ENCODE measurements at places on chromosomes 2 and 18.

GRCh38 chr2:48914477-48915089, 159.1 kb upstream of the LHCGR start:
- no peak for DNase-seq

DNA sequence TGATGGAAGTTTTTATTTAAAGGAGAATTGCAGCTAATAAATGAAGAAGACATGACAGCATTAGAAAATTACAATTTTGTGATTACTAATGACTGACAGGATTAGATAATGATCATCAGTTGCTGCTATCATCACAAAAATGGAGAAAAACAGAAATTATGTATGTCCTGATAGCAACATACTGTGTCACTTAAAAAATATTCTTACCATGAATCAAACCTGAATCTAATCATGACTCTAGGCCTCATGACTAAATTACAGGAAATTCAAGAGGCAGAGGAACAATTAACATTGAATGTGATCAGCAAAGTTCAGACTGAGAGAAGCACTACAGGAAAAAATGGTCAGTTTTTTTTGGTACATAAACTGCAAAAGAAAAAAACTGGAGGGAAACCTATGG, 147.8 kb downstream of the PMAIP1 start:
- DNase-seq: no peak

DNA sequence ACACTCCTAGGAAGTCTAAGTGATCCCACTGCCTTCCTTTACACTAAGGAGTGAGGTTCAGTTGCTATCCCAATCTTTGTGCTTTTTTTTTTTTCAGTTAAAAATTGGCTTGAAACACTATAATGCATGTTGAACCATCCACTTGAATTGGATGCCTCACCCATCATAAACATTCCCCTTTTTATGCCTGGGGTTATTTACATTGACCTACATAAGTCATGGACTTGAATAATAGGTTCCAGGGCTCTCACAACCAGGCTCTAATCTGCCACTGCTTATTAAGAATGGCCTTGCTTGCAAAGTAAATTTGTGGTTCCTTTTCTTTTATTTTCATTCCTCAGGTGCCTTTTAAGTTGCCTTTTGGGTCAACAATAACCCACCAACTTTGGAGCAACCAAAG, 236.1 kb upstream of the MEIS1 start:
- DNase-seq: no peak

DNA sequence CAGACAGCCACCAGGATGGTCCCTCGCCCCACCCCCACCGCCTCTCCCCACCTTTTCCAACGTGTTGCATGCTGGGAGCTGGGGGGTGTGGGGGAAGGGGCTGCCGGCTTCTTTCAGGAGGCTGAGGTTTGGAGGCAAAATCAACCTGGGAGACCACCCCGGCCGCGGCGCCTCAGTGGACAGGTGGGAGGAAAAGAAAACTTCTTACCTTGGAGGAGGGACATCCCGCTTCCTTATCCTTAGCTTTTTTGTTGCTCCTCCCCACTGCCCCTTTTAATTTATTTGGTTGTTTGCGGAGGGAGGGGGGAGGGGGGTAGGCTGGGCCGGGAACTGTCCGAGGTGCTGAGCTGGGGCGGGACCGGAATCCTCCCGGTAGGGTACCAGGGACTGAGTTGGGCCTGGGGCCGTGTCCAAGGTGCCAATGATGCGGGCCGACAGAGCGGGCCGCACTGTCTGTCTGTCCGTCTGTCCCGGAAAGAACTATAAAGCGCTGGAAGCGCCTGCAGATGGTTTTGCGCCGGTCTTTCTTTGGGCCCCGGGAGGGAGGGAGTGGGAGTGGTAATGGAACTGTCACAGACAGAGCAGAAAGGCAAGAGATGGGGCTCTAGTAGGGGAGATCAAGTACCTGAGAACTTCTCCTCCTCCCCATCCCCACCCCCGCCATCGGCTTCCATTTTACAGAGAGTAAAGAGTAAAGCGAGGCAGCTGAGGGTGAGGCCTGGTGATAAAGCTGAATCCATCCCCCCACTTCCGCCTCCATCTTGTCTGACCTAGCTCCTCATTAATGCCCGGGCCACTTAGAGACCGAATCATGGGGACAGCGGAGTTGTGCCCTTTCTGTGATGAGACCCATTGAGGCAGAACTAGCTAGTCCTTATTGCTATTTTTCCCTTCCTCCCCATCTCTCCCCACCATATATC, 2.4 kb downstream of the CDK5R2 start:
- DNase-seq: no peak

DNA sequence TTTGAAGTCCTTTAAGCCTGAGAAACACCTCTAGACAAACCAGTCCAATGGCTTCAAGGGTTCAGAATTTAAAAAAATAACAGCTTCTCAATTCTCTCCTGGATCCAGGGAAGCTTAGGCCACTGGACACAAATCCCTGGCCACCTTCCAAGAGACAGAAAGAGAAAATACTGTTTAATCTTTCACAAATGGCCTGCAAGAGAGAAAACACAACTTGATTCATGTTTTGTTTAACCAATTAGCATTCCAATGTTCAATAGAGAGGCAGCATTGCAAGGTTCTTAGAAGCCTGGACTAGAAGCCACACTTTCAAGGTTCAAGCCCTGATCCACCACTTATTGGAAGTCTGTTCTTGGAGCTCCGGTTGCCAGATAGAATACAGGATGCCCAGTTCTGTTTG, 109.0 kb upstream of the PARD3B start:
- DNase-seq: no peak

DNA sequence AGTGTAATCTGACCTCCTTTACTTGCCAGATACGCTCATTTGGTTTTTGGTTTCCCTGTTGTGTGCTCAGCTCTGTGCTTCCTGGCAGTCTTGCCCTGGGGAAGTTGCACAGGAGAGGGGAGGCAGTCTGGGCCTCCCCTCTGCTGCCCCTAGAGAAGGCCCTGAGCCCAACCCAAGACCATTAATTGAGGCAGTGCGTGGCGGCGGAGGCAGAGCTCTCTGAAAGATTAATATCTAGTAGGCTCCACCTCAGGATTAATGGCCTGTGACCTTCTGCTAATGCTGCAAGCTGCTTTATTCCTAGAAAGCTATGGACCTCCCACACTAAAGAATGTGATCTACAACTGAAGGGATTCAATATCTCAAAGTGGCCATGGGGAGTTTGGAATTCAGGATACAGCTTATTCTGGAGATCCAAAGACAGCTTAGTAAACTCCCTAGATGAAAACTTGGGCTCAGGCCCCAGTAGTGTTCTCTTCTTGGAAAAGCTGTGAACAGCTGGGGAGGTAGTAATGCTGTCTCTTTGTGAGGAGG, 41.4 kb upstream of the MAPRE2 start:
- no peak for DNase-seq

GRCh38 chr2:173823543-173823939, 141.6 kb downstream of the SP3 start:
- no peak for DNase-seq

DNA sequence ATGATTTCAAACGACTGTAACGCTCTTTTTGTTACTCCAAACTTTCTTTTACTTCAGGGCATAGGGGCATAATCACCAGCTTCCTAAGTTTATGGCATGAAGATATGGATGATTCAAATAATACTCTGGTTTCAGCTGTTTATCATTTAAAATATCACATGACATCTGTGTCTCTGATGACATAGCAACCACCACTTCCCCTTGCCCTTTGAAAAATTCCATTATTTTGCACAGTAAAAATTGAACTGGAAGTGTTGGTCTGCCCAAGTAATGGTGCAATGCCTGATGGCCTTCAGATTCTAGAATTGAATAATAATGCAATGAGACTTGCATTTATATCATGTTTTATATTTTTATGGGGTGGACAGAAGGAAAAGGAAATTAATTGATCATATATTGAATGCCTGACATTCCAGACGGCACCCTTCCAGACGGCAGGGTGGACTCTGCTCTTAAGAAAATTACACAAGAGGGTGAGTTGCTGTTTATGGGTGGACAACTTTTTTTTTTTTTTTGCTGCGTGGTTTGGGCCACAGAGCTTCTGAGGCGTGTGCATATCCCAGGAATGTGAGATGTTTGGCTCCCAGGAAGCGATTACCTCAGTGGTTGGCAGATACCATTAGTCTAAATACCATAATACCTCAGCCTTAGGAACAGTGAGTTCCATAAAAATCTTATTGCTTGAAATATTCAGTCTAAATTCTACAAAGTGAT, 101.7 kb upstream of the ZNF521 start:
- DNase-seq: no peak

DNA sequence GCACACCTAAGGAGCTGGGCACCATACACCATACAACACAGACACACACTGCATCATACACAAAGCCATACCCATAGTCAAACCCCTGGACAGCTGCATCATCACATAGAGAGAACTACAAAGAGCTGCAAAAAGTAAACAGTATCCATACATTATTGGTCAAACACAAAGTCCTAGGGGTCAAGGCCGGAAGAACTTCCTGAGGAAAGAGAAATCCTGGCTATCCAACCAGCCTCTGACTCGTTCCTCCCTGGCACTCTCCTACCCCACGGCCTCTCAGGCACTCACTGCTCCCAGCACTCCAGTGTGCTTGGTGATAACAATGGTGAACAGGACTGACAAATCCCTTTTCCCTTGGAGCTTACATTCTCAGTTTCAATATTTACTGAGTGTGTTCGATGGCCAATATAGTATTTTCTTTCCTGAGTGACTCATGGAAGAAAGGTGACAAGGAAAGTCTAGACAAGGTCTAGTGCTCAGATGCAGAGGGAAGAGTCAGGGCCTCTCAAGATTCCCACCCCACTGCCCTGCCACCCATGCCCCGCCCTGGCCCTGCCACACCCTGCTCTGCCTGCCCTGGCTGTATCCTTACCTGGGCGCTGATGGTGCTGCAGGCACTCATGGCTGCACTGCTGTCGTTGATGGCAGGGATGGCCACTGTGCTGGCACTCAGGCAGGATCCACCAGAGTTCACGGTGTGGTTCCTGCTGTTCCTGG, 3.4 kb downstream of the CFAP65 start:
- no peak for DNase-seq

- no peak for DNase-seq
These were observed 3.6 kb upstream of the DOK6 start for GRCh38 chr18:69397096-69397495.

GRCh38 chr2:224894356-224894755, 147.9 kb downstream of the DOCK10 start:
- DNase-seq: no peak

- DNase-seq: no peak
These were observed 55.2 kb upstream of the MAPRE2 start for GRCh38 chr18:34985963-34986362.

GRCh38 chr18:80181642-80182461, 65.5 kb downstream of the PARD6G start:
- no peak for DNase-seq

DNA sequence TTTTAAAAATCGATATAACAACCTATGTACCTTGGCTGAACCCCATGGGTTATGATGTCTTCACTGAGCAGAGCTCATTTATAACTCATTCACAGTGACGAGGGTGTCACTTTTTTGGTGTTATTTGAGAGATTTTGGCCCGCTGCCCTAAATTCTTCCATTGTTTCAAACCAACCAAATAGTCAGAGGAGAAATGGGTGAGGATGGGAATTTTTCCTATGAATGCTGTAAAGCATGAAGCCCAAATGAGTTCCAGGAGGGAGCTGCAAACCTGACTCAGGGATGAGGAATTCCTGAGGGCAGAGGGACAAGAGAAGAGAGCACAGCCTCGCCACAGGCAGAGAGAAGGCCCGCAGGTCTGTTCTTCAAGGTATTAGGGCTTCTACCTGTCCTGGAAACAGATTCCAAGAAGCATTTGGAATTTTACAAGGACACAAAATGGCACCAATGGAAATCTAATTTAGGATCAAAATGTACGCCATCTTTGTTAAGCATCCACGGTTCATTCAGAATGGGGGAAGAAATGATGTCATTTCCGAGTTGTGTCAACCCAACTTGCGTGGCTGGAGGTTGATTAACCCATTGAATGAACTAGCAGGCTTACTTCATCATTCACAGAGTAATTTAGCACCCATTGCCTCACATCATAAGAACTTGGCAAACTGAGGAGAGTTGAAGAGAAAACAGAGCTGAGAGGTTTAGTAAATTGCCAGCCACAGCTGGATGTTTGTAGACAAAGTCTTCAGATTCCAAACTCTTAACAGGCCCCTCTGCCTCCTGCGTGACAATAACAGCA, 133.5 kb downstream of the LAMA3 start:
- no peak for DNase-seq

DNA sequence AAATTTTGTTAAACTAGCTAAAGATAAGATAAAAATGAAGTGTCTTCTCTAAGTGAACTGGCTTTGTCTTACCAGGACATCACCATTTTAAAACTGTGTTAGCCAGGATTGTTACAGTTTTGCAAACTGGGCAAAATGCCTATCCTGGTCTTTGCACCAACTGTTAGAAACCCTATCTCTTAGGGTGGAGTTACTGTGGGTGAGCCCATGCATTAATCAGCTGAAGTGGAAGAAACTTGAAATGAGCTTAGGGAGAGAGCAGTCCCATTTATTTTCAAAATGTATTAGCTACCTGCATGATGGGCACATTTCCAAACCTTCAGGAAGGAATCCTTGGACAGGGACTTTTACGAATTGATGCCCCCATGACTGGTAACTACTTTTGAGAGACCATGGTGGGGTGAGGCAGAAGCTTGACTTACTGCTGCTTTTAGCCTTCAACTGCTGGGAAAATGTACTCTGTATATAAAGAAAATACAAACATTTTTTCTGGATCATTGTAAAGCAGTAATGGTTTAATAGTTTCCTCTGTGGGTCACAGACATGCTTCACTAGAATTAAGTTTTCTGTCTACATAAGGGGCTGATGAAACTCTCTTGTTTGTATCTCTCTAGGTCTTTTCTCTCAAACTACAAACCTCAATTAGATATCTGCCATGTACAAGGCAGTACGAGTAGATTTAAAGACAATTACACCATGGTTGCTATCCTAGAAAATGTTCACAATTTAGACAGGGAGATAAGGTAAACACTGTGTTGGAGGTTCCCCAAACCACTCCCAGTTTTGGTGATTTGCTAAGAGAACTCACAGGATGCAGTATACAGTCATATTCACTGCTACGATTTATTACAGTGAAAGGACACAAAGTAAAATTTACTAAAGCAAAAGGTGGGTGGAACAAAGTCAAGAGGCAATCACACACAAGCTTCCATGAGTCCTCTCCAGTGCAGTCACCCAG, 321.4 kb upstream of the MMADHC start:
- DNase-seq: no peak

DNA sequence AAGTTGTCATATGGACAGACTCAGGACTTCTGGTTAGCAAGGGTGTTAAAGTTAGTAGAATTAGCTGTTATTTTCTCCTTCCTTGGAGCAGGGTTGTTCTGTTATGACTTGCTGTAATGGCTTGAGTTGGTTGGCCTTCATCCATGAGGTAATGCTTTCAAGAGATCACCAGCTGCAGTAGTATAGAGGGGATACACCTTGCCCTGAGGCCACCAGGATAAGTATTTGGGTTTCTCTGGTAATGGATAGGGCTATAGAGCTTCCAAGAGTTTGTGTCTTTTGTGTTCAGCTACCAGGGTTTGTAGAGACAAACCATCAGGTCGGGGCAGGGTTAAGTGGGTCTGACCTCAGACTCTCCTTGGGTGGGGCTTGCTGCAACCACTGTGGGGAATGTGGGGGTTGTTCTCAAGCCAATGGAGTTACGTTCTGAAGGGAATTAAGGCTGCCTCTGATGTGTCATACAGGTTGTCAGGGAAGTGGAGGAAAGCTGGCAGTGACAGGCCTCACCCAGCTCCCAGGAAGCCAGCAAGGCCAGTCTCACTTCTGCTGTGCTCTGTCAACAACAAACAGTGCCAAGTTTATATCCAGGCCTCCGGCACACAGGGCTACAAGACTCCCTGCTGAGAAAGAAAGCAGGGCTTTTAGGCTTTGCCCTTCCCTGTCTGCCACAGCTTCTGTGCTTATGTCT, 356.6 kb downstream of the SPAG16 start:
- no peak for DNase-seq

- DNase-seq: no peak
These were observed 65.2 kb downstream of the CIB4 start for GRCh38 chr2:26575836-26576564.

GRCh38 chr18:31436825-31437224, 10.7 kb upstream of the DSG3 start:
- DNase-seq: no peak

Data from thoracic aorta (tissue), 2 donors.